ENCODE measurements at places on chromosomes 2 and 18.

- no peak for DNase-seq
Observed at GRCh38 chr2:218783688-218784087, 1.7 kb downstream of the CYP27A1 start.

- DNase-seq: no peak
Observed at GRCh38 chr18:72201032-72201431, 343.1 kb downstream of the CBLN2 start.

DNA sequence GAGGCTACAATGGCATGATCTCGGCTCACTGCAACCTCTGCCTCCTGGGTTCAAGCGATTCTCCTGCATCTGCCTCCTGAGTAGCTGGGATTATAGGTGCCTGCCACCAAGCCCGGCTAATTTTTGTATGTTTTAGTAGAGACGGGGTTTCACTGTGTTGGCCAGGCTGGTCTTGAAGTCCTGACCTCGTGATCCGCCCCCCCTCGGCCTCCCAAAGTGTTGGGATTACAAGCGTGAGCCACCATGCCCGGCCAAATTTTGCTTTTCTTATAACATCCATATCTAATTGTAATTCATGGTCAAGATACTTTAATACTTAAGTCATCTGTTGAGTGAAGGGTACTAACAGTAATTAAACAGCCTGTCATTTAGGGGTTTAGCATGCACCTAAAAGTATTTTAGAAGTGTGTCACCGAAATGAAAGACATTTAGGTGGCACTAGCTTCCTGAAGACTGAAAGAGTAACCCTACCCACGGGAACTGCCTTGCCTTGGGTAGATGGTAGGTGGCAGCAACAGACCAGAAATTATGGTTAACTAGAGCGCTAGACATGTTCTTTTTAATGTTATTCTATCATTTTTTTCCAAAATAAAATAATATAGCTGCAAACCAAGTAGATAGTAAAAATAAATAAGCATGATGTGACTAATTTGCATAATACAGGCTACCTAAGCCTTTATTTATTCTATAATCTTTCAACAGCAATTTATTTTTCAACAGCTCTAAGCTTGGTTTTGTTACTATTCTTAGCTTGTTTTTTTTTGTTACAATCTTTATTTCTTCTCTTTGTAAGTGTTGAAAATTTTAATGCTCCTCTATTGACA, 8.6 kb upstream of the ACYP2 start:
- DNase-seq: no peak

DNA sequence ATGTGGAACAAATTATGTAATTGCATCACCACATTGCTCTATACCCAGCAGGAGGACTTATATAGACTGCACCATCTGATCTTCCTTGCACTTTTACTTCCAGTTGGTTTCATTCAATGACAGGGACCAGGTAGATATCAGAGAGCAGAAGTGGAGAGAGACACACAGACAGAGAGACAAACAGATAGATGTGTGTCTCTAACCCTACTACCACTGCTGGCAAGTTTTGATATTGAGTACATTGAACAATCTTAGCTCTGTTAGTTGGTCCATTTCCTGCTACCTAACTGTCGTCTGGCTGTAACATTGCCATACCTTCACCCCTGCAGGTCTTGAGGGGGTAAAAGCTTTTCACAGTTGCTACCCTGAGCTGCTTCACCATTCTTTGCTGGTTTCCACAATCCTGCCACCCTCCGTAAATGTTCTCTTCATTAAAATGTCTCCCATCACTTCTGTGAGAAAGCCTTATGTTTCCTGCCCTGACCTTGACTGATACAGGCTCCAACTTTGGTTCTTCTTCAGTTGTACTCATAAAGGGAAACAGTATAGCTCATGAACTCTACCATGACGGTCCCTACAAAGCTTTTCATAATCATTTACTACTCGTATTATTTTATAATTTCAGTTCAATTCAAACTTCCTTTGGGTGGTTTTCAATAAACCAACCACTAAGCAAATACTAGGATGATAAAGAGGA, 62.3 kb upstream of the ITGA4 start:
- DNase-seq: no peak

DNA sequence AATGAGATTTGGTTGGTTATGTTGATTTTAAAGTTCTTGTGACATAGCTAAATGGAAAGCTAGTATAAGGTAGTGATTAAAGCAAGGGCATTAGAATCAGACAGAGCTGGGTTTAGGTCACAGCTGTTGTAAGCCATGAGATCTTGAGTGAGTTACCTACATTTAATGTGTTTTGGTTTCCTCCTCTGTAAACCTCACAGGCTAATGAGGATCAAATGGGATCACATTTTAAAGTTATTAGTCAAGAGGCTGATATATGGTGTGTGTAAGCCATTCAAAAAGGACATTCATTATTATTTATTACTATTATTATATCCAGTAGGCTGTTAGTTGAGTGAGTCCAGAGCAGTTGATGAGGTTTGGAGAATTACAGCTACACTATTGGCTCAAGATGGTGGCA, 416.2 kb downstream of the IRS1 start:
- no peak for DNase-seq

DNA sequence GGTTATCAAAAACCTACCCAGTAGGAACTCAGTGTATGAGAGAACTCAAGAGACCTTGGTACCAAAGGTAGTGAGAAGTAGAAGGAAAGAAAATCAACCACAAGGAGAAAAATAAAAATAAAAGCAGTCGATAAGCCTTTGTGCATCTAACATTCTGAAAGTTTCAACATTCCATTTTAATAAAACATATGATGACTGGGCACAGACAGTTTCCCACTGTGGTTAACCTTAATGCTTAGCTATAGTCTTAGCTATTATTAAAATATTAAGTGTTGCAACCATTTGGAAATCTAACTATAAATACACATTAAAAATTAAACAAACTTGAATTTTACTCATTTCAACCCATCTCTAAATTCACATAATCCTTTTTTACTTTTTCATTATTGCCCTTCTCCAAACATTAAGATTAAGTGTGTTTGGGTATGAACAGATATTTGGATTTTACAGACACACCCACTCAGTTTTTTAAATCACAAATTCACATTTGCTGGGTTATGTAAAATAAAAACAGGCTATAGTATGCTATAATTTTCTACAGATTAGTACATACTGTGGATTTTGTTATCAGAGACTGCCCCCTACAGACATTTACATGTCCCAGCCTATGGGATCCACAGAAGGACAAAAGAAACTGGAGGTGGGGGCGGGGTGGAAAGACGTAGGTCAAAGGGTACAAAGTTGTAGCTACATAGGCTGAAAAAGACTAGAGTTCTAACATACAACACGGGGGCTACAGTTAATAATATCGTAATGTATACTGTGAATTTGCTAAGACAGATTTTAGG, 32.8 kb downstream of the SRBD1 start:
- no peak for DNase-seq

GRCh38 chr2:23480957-23481797, 96.2 kb downstream of the KLHL29 start:
- no peak for DNase-seq

GRCh38 chr2:1366546-1367134, 46.6 kb upstream of the TPO start:
- DNase-seq: no peak

GRCh38 chr2:85438201-85439024, 19.9 kb downstream of the SH2D6 start:
- DNase-seq: no peak

DNA sequence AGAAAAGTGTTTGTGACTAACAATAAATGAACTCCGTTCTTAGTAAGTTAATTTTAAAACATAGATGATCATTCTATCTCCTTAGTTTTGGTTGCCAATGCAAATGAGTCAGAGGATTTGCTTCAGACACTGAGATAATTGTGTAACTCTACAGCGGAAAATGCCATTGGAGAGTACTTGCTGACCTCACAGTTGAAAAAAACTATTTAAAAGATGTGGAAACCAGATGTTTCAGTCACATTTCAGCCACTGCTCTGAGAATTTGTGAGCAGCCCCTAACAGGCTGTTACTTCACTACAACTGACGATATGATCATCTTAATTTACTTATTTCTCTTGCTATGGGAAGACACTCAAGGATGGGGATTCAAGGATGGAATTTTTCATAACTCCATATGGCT, at the start of gene TNFAIP6:
Gene TNFAIP6, plus strand, starts transcription at position 234 of the 400 bp plus-strand sequence. Its CDS starts 75 bp downstream, at position 309.
- DNase-seq: no peak

- DNase-seq: no peak
Observed at GRCh38 chr2:2057125-2057721, 273.9 kb downstream of the MYT1L start.

DNA sequence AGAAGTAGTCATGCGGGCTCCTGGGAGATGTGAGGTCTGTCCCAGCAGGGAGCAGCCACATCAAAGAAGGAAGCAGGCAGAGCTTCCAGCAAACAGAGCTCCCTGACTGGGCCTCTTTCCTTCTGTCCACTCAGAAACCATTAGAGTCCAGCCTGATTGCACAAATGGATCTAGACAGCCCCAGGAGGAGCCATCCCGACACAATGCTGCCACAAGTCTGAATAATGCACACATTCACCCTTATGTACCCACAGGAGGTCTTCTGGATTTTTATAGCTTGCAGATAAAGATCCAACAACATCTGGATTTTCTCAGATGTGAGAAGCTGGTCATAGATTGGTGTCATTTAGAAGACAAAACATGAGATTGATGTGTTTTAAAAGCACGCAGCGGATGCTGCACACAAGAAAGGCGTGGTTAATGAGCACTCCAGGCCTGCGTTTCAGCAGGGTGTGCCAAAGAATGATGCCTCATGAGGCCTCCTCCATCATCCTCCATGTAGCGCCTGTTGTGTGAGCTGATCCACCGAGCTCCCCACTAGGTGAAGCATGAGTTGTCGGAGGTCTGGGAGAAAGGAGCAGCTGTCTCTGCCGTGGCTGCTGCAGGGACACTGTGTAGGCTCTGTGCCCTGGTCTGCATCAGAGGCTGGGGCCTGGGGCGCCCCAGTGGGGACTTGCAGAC, 60.6 kb downstream of the MTCL1 start:
- no peak for DNase-seq
